ENCODE measurements at places on chromosomes 5 and 9.

GRCh38 chr9:70205366-70206020 lies 53.3 kb upstream of the SMC5 start:
- no peak for DNase-seq

DNA sequence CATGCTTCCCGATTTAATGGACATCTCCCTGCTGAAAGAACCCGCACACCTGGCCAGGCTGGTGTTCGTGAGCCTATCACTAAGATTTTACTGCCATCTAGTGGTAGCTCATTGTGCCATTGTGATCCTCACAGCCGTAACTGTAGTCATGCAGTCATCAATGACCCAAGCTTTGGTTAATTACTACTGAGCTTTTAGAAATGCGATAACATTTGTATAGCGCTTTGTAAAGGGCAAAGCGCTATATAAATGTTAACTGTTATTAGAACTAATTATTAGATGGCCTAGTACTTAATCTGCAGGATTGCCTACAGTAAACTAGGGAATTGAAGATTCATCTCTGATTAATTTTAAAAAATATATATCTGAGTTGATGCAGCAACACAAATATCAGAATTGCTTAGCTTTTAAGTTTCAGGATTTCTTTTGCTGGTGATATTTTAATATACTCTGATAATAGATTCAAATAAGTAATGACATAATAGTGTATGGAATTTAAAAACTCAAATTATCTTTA lies 90.2 kb downstream of the HACD4 start:
- peak; percentile 71 for DNase-seq

- no peak for DNase-seq
Observed at GRCh38 chr9:136527721-136528710, 17.8 kb downstream of the NOTCH1 start.

GRCh38 chr5:14922456-14922855 lies 50.9 kb upstream of the ANKH start:
- DNase-seq = no peak

DNA sequence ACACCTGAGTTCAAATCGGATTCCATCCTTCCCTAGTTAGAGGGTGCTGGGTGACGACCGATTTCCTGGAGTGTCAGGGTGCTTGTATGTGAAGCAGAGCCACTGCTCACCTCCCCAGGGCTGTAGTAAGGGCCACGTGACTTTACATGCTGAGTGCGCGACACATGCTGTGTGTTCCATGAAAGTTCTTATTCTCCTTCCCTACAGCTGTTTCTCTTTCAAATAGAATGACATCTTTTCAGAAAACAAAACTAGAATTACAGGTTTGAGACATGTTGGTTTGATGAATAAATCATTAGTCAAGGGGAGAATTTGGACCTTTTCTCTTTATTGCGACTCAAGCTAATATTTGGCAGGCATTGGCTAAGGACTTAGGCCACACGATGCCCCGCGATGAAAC lies 113.1 kb downstream of the JMY start:
- DNase-seq = no peak

DNA sequence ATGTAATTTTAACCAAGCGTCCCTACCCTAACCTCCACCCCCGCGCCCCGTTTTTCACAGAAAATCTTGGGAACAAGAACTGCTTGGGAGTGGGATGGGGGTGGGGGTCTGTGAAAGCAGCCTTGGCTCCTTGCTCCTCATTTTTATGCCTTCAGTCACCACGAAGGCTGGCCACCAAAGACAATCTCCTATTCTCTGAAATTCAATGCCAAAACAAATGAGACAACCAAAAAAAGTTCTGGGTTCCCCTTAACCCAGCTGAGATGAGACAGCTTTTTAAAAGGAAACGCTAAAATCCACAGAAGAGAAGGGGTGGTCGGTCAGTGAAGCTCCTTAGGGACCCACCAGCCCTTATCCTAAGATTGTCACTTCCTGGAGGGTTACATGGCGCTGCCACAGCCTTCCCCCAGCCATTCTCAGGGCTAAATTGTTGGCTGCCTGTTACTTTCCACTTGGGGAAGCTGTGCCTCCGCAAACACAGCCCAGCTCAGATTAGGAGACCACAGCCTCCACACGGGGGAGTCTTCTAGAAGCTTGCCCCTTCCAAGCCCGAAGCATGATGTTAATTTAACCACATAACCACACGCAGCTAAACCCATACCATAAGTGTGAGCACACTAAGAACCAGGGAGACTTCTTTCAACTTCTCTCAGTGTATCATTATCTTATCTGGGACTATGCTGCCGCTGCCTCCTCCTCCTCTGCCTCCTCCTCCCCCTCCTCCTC lies 136.3 kb downstream of the FOXD1 start:
- DNase-seq = peak; percentile 96

DNA sequence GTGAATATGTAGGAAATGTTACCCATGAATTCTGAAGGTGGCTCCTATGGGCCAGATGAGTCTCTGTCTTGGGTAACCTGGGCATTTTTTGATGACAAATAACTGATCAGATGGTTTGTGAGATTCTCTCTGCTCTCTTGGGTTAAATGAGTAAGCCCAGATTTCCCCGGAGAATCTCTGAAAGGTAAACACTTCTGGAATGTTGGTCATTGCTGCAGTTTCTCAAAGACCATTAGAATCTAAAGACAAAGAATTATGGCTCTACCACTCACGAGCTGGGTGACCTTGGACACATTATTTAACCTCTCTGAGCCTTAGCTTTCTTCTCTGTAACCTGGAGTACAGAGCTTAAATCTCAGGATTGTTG lies 191.2 kb downstream of the DAB2IP start:
- DNase-seq = peak; percentile 87

GRCh38 chr9:88749420-88749819 lies 214.4 kb downstream of the NXNL2 start:
- peak; percentile 92 for DNase-seq

DNA sequence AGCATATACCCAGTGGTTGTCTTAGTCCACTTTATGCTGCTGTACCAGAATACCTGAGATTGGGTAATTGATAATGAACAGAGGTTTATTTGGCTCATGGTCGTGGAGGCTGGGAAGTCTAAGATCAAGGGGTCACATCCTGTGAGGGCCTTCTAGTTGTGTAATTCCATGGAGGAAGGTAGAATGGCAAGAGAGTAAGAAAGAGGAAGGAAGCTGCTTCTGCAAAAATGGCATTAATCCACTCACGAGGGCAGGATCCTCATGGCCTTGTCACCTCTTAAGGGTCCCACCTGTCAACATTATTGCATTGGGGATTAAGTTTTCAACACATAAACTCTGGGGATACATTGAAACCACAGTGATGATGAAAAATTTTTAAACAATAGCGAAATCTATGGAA lies 17.0 kb downstream of the BTNL8 start:
- DNase-seq = no peak

DNA sequence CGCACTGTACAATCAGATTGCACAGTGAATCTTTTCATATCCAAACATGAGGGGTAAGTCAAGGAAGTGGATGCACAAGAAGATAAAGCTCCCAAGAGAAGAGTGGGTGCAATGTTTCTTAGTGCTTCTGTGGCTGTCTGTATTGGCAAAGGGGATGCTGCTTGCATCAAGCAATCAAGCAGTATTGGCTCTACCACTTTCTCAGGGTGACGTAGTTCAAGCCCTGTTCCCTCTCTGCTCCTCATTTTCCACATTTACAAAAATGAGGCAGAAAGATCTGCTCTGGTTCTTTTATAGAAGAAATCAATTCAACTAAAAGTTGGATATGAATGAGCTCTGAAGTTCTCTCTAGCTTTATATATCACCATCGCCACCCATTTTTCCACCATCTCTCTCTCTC lies 2.3 kb downstream of the TNFSF8 start:
- DNase-seq = no peak

DNA sequence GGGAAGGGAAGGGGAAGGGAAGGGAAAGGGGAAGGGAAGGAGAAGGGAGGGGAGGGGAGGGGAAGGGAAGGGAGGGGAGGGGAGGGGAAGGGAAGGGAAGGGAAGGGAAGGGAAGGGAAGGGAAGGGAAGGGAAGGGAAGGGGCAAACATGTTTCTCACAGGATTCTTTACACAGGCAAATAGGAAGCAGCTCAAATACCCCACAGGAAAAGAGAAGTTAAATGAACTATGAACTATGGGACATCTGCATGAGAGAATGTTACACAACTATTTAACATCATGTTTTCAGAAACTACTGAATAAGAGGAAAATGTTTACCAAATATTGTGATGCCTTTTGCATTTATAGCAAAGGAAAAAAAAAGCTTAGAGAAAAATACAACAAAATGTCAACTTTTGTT lies 125.4 kb upstream of the SLC30A5 start:
- DNase-seq = no peak

DNA sequence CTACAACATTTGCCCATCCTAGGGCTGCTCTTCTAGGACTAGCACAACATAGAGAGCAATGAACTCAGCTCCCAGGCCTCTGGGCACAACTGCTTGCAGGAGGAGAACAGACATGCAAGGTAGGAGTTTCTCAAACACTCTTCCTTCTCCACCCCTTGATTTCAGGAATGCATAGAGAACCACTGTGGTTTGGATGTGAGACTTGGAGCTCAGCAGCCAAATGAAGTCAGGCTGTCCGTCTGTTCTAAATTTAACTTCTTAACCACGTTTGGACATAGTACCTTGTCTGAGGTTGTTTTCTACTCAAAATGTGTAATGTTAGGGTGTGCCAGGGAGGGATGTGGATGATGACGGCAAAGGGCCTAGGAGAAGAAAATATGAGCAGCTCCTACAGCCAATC lies 515.1 kb upstream of the TNC start:
- peak; percentile 33 for DNase-seq

DNA sequence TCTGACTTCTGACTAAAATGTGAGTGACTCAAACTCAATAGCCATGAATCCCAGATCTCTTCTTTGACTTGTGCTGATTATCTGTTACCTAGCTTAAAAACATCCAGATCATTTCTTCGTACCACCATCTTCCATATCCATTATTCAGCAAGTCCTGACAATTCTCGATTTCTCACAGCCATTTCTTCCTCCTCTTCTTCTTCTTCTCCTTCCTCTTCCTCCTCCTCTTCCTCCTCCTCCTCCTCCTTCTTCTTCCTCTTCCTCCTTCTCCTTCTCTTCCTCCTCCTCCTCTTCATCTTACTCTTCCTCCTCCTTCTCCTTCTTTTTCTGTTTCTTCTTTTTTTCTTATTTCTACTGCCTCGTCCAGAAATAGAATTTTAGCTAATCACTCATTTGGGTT lies 77.0 kb upstream of the MAP1B start:
- DNase-seq = no peak

GRCh38 chr9:109816490-109816889 lies 36.5 kb downstream of the PALM2AKAP2 start:
- DNase-seq = peak; percentile 100

GRCh38 chr9:83336706-83337105 lies 201.5 kb downstream of the FRMD3 start:
- DNase-seq = no peak

DNA sequence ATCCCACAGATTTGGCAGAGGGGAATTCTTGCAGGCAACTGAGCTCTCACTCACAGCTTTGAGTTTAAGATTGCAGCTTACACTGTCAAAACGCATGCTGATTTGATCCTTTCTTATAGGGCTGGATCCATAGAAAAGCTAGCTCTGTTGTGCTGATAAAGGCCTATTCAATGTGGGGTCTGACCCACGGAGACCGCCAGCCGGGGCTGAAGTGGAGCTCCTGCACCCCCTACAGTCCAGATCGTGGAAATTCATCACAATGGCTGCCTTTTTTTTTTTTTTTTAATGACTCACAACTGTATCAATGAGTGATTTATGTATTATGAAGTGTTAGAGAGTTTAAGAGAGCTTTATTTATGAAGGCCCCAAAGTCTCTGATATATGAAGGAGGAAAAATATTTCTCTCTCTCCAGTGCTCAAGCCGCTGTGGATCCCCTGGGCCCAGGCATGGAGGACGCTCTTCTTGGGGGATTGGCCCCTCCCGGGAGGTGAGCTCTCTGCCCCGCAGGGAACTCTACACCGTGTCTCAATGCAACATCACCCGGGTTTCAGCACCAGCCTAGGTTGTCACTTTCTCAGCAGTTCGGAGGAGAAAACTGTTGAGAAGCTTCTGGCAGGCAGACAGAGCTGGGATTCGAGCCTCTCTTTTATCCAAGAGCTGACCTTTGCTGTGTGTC lies 700.2 kb downstream of the IRX1 start:
- no peak for DNase-seq

- DNase-seq = no peak
Observed at GRCh38 chr9:114729706-114730105, 47.7 kb upstream of the TEX48 start.

GRCh38 chr5:135235551-135236227 lies 163.3 kb downstream of the MACROH2A1 start:
- no peak for DNase-seq

DNA sequence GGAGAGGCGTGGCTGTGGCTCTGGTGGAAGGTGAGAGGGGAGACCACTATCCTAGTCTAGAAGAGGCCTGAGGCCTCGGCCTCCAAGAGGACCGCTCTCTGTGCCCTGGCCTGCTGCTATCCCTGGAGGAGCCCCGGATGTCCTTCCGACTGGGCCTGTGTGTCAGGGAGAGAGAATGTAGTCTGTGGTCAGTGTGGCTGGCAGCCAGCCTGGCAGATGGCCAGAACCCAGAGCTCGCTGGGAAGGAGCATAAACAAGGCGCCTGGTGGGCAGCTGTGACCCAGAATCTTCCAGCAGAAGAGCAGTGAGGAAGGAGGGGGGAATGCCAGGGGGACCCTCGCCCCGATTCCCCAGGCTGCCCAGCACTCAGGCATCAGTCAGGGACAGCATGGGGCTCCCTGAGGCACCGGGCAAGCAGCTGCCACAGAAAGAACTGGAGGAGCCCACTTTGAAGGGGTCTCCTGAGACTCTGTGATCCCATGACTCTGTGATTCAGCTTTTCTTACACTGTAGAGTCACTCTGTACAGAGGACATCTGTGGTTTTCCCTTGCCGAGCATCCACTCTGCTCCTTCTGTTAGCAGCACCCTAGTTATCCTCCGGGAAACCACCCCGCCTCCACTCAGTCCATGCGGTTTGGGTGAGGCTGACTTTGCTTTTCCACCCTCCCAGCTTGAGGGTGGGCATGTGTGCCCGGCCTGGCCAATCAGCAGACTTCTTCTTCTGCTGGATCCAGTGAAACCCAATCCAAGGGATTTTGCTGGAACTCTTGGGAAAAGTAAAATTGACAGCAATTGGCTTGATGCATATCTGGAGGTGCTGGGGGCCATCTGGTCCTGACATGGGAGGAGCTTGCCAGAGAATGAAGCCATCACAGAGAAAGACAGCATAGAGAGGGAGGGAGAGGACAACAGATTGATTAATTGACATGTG lies 46.2 kb upstream of the PWWP2A start:
- peak; percentile 98 for DNase-seq

DNA sequence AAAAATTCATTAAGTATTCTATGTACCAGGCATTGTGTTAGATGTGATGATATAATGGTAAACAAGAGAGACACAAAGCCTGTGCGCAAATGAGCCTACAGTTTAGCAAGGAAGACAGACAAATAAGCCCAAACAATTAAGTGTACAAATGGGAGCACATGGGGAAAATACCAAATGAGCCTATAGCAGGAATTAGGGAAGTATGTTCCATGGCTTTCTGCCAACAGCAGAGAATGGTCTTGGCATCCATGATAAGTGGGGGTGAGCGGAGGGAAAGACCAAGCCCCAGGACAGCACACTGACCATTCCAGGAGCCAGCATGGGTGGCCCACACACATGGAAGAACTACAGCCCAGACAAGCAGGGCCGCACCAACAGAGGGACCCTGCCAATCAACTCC lies 369.7 kb downstream of the DEPDC1B start:
- DNase-seq = no peak
